ENCODE measurements at places on chromosomes 6 and 20.

- no peak for DNase-seq
These were observed 2.6 kb downstream of the COL19A1 start for GRCh38 chr6:69868961-69869360.

GRCh38 chr6:157954150-157955117 lies 27.2 kb upstream of the SYNJ2 start:
- no peak for DNase-seq

DNA sequence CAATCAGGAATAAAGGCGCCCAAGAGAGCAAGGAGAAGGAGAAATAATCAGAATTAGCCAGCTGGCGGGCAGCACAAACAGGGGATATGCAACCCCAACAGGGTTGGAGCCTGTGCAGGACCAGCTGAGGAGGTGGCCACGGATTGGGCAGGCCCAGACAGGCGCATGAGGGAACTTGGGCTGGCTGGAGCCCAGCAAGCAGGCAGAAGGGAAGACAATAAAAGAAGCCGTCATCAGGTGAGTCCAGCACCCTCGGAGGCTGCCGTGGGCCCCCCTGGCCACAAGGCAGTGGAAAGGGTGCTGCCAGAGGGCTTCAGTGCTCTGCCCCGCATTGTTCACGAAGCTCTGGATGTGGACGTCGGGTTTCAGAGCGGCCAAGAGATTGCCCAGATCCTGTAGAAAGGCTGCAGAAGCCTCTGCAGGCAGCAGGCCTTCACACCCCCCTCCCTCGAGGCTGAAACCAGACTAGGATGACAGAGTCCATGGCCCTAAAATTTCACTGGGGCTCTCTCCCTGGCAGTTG lies 28.4 kb upstream of the MAFB start:
- DNase-seq, result no peak

DNA sequence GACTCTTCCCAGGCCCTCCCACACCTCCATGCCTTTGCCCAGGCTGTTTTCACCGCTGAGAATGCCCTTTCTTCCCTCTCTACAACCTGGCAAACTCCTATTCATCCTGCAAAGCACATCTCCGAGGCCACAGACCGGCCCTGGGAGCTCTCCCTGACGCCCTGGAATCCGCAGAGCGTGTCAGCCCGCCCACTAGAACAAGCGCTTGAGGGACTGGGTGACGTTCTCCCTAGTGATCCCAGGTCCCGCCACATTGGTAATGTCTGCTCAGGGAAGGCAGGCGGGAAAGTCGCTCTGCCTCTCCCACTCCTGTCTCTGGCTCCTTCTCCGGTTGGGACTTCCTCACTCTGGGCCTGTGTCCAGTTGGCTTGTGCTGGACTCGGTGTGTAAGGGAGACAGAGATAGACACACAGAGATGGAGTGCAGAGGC lies 61.6 kb downstream of the SRC start:
- DNase-seq, result no peak

DNA sequence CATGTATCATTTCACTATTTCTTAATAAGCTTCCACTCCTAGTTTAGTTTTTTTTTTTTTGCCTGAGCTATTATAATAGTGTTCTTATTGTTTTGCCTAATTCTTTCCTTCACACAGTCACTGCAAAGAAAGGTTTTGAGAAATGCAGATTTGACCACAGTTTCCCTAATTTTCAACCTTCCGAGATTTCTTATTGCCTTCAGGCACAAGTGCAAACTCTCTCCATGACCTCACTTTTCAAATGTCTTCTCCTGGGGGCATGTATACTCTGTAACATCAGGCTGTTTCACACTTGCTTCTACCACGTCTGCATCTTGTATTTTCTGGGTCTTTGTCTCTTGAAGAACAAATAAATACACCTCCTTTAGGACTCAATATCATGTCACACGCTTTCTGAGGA lies 339.0 kb upstream of the CITED2 start:
- DNase-seq, result no peak

DNA sequence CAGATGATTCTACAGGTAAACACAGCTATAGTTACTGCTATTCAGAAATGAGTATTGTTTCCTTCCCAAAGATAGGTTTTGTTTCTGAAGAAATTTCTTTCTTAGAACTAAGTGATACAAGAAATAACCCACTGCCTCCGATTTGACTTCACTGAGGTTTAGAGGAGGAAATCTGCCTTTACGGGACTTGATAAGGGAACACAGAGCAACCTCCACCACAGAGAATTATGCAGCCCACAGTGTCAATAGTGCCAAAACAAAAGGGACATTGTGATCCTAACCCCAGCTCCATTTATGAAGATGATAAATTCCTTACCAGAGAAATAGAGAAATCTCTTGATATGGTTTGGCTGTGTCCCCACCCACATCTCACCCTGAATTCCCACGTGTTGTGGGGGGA lies 164.6 kb downstream of the ZNF217 start:
- DNase-seq, result no peak

DNA sequence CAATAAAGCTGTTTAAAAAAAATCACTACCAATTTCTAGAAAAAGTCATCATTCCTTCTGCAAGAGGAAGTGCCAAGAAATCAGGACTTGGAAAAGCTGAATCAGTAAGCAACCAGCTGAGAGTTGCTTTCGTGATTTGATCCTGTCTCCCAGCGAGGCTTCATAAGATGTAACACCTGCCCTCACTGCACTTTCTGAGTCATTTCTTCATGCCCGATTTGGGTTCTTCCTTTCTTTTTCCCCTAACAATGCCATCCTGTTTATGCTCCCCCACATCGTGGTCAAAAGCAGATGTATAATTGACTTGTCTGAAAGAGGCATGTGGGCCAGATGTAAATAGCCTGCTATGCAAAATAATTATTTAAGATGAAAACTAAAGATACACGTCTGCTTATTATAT lies 52.1 kb downstream of the RIPOR2 start:
- no peak for DNase-seq

GRCh38 chr20:58408603-58409246 lies 19.7 kb downstream of the VAPB start:
- DNase-seq, result peak; percentile 12

- peak; percentile 45 for DNase-seq
These were observed 5.6 kb upstream of the PHACTR3 start for GRCh38 chr20:59598625-59599310.

DNA sequence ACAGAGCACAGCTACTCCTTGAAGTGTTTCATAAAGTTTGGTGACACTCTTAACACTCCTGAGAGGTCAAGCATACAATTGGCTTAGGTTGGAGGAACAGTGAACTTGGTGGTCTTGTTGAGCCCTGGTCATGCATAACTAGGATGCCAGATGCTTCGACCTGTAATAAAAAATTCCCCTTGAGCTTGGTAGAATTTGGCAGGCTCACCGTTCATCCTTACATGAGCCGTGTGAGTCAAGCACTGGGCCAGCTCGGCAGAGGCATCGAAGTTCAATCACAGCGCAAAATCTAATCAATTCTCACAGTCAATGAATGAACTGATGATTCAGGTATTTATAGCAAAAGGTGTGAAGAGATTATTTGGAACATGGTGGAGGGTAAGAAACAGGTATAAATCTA lies 33.7 kb downstream of the CYP24A1 start:
- no peak for DNase-seq

DNA sequence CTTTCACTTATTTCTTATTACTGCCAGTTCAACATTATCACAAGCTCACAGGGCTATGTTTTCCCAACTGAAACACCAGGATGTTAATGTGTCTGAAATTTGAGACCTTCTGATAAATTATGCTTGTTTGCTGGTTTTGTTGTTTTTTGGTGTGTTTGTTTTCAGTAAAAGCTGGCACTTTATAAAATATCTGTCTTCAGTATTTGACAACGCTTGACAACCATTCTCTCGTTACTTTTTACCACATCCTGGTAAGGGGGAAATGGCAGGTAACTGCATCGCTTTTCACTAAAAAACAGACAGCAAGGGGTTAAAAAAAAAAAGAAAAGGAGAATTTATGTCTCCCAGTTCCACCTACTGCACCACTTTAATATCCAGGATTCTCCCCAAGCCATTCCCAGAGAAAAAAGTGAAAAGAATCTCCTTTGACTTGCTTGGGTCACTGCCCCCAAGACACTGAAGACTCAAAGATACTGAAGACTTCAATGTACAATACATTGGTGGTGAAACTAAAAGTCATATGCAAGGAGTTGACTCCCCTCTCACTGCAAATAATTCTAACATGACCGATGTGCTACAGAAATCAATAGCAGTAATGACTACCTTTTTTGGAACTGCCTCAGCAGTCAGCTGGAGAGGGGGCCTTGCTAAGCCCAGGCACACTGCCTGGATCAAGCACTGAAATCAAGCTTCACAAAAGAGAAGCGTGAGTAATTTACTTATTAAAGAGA lies 88.9 kb downstream of the HIVEP2 start:
- no peak for DNase-seq

DNA sequence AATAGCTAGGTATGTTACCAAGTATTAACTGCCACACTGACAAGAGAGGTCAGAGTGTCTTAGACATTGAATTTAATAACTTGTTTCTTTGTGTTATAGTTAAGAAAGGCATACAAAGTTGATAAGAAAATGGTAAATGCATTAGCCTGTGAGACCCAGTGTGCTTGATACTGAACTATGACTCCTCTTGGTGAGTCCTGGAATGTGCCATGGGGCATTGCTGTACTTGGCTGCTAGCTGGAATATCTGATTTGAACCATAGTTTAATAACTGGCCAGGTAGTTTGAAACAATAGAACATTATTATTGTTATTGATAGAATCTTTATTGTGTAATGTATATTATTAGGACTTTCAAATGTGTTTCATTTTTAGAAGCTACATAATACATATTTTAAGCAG lies 70.0 kb downstream of the ZFAND3 start:
- no peak for DNase-seq

DNA sequence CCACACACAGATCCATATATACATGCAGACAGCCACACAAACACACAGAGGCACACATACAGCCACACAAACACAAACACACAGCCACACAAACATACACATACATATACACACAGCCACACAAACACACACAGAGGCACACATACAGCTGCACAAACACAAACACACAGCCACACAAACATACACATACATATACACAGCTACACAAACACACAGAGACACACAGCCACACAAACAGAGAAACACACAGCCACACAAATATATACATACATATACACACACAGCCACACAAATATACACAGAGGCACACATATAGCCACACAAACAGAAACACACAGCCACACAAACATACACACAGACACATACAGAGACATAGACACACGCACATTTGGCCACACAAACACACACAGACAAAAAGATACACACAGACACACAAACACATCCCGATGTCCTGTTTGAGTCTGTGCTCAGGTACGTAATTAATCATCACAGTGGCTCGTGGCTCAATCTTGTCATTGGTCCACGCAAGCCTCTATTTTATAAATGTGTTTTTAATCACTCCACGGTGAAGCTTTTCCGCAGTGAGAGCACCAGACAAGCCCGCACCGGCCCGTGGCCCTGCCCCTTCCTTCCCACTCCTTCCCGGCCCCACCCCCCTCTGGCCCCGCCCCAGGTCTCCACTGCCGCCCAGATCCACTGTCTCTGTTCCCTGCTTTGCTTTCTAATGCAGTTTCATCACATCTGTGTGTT lies 135.3 kb downstream of the CDH4 start:
- no peak for DNase-seq

- peak; percentile 30 for DNase-seq
These were observed 24.0 kb upstream of the SCML4 start for GRCh38 chr6:107847844-107848802.

GRCh38 chr6:2387445-2387844 lies 142.0 kb upstream of the GMDS start:
- no peak for DNase-seq

- DNase-seq, result no peak
These were observed 245.7 kb upstream of the NOX3 start for GRCh38 chr6:155701342-155701741.

- DNase-seq, result no peak
These were observed 126.8 kb downstream of the IPCEF1 start for GRCh38 chr6:154229786-154230185.

- DNase-seq, result no peak
These were observed 24.9 kb downstream of the SASH1 start for GRCh38 chr6:148367411-148368024.

DNA sequence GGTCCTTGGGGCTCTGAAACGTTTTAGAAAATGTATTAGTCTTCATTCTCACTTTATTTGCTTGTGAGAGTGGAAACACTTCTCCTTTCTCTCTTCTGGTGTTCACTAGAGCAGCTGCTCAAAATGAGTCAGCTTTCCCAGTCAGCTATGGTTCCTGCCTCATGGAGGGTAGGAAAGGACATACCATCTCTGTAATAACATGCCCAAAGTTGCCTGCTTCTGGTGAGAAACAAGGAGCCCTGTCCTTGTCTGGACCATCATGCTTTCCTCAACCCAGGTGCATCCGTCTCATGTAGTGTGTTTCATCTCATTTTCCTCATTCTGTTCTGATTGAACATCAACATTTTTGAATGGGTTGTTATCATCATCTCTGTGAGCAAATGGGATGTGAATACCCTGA lies 17.1 kb upstream of the TINAG start:
- no peak for DNase-seq

- DNase-seq, result no peak
These were observed 29.0 kb upstream of the DSN1 start for GRCh38 chr20:36802326-36803222.

DNA sequence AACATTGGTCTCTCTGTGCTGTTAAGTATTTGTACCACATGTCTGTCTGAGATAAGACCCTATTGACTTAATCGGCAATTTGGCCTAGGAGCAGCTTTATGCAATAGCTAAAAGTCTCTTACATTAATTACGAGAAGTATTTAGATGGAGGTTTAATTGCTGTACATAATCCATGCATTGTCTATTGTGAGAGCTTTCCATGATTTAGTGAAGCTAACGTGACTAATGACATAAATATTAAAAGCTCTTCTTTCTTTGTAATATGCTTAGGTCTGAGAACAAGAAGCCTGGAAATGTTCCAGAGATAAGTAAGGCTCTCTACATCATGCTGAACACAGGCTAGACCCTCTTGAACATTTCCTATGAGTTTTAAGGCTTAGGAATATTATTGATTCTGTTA lies 32.7 kb upstream of the FAM83B start:
- no peak for DNase-seq

DNA sequence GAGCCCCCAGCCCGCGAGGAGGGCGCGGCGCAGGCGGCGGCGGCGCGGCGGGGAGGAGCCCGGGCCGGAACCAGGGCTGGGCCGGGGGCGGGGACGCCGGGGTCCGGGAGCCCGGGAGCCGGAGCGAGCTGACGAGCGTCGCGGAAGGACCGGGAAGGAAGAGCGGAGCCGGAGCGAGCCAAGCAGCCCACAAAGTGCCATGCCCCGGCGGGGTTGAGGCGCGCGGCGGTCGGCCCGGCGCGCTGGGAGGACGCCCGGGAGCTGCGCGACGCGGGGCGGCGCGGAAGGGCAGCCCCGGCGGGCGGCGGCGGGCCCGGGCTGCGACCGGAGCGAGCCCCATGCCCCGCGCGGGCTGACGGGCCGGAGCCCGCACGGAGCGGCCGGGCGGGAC lies 289 bp downstream of the FOXP4 start:
- no peak for DNase-seq

- DNase-seq, result no peak
These were observed 161.0 kb downstream of the TSHZ2 start for GRCh38 chr20:53133125-53133524.

GRCh38 chr6:169243661-169244060 lies 10.0 kb downstream of the THBS2 start:
- DNase-seq, result no peak

- no peak for DNase-seq
These were observed 11.9 kb downstream of the DNPH1 start for GRCh38 chr6:43217351-43217750.

All from C1 segment of cervical spinal cord (tissue), 14 donors.